ENCODE measurements at places on chromosomes 7 and 10.

- DNase-seq: no peak
Observed at GRCh38 chr10:76045174-76045573, 613.8 kb downstream of the LRMDA start.

DNA sequence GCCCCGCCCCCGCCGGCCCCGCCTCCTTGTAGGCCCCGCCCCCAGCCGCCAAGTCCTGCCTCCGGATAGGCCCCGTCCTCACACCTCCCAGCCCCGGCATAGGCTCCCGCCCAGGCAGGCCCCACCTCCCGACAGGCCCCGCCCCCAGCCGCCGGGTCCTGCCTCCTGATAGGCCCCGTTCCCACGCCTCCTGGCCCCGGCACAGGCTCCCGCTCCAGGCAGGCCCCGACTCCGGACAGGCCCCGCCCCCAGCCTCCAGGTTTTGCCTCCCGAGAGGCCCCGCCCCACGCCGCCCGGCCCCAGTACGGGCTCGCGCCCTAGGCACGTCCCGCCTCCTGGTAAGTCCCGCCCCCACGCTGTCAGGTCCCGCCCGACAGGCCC is 232 bp upstream of the MICALL2 start:
- DNase-seq: peak; percentile 88

- no peak for DNase-seq
Observed at GRCh38 chr7:66176914-66177313, 28.2 kb upstream of the TPST1 start.

GRCh38 chr7:151630851-151631569 is 111.3 kb upstream of the RHEB start:
- peak; percentile 10 for DNase-seq

DNA sequence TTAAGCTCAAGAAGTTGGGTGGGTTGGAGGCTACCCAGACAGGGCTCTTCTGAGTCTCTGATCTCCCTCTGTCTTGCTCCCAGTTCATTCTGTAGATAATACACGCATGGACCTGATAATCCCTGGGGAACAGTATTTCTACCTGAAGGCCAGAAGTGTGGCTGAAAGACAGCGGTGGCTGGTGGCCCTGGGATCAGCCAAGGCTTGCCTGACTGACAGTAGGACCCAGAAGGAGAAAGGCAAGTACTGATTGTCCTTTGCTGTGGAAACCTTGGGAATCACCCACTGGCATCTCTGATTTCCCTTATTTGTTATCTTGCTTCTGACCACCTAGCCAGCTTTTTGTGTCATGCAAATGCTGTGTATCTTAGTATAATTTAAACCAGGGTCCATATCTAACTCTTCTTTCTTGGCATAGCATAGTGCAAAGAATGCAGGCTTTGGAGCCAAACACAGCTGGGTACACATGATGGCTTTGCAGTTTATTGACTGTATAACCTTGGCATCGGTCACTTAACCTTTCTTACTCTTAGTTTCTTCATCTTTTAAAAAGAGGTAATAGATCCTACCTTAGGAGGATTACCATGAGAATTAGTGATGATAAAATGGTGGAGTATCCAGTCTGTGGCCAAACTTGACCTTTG is 18.0 kb downstream of the PLEKHA8 start:
- no peak for DNase-seq

GRCh38 chr7:46452561-46453135 is 531.6 kb upstream of the IGFBP3 start:
- DNase-seq: no peak

DNA sequence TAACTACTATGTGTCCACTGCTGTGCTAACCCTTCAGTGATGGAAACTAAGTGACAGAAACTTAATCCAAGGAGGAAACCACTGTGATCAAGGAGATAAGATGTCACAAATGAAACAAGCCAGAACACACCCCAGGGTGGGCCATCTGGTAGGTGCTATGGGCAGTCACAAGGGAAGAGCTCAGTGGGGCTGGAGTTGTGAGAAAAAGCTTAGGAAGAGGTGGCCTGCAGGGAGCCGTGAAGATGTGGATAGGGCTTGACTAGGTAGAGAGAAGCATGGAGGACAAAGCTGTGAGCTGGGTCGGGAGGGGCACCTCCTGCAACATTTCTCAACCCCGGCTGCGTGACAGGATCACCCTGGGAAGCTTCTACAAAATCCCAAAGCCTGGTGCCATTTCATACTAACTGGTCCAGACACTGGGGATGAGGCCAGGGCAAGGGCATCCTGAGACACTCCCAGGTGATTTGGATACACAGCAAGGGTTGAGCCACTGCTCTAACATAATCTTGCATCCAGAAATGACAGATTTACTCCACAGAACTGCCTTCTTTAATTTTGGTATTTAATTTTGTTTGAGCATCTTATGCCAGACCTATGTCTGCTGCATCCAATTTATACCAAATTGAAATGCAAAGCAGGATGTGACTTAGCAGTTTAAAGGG is 69.3 kb downstream of the OSBPL3 start:
- DNase-seq: no peak

DNA sequence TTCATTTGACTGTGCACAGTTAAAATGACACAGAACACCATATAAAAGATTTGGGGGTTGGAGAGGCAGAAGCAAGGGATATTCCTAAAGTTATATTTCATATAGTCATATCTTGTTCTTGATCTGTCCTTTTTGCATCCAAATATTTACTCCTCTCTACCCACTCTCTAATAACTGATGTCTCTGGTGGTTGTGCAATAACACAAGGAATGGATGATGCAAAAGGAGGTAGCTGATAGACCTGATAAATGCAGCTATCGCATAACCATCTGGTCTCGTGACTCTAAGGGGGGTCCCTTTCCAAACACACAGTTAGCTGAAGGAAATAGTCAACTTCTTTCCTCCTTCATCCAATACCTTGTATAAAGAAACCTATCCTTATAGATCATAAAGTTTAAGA is 123.1 kb downstream of the POLR1F start:
- no peak for DNase-seq

DNA sequence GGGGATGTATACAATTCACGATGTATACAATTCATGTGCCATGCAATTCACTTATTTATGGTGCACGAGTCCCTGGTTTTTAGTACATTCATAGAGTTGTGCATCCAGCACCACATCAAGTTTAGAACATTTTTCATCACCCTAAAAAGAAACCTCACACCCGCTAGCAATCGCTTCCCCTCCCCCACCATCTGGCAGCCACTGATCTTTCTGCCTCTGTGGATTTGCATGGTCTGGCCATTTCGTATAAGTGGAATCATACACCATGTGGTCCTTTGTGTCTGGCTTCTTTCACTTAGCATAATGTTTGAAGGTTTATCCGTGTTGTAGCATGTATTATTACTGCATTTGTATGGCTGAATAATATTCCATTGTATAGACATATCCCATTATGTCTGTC is 52.1 kb downstream of the PRF1 start:
- no peak for DNase-seq

GRCh38 chr10:50550291-50550839 is 73.4 kb downstream of the SGMS1 start:
- no peak for DNase-seq

DNA sequence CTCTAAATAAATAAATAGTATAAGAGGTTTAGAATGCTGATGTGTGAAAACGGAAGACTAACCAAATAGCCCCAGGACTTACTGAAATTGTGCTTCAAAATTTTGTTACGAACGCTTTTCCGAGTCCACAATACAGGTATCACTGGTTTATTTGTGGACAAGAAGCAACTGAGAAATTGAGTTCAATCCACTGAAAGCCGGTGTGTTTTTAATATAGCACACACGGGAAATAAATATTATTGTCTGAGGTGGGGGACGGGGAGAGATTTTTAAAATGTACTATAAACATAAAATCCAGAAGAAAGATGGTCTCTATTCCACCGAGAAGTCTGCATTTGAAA is 598 bp downstream of the SLC16A12 start:
- DNase-seq: no peak

- DNase-seq: no peak
Observed at GRCh38 chr7:48458701-48459524, 287.7 kb downstream of the ABCA13 start.

DNA sequence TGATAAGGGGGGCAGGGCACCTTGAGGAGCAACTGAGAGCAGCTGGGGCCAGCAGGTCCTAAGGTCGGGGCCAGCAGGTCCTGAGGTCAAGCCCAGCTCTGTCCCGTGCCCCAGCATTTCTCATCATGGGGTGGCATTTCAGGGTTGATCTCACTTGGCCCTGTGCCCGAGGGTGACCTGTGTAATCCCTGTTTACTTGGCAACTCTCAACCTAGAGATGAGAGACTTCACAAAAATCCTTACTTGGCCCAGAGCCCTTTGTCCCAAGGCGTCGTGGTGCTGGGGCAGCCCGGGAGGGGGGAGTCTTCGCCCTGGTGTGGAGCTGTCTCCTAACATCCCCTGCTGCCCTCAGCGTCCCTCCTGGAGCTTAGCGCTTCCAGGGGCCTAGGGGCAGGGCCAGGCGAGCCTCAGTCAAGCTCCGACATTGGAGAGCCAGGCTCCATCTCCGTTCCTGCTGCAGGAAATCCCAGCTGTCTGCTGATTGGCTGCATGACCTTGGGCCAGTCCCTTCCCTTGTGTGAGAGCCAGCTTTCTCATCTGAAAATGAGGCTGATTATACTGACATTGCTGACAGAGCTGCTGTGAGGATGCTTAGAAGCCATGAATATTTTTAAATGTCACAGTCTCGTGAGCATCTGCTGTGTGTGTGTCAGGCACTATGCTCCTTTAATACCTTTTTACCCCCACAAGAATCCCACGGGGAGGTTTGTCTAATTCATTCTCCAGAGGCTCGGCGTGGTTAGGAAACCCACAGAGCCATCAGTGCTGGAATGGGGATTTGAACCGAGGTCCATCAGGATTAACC is 94.3 kb downstream of the ZMIZ1 start:
- DNase-seq: no peak

- DNase-seq: no peak
Observed at GRCh38 chr7:135259702-135260101, 26.1 kb downstream of the STRA8 start.

Data from DMS79 treated with DMSO at 0.1 percent for 48 hours (cell line).